ENCODE measurements at places on chromosomes 4 and X.

GRCh38 chrX:9362363-9362928, 102.4 kb upstream of the TBL1X start:
- no peak for DNase-seq

DNA sequence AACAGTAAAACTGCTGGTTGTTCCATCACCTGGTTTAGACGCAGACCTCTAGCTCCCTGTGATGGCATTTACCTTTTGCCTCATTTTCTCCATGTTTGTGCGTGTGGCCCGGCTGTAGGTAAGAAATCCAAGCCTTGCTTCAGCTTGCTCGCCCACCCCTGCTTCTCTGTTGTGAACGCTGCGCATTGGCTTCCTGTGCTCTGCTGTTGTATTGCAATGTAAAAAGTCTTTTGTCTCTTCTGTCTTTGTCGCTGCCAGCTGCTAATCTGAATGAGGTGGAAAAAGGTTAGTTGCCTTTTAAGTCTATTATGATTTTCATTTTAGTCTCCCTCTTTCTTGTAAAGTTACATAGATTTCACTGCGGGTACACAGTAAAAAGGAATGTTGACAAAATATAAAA, 127.3 kb upstream of the PACRGL start:
- DNase-seq: no peak

GRCh38 chrX:29662101-29662500, 553.3 kb upstream of the MAGEB2 start:
- no peak for DNase-seq

GRCh38 chr4:6430927-6431326, 41.5 kb downstream of the PPP2R2C start:
- no peak for DNase-seq

GRCh38 chrX:77527233-77528001, 80.2 kb downstream of the FGF16 start:
- DNase-seq: no peak

DNA sequence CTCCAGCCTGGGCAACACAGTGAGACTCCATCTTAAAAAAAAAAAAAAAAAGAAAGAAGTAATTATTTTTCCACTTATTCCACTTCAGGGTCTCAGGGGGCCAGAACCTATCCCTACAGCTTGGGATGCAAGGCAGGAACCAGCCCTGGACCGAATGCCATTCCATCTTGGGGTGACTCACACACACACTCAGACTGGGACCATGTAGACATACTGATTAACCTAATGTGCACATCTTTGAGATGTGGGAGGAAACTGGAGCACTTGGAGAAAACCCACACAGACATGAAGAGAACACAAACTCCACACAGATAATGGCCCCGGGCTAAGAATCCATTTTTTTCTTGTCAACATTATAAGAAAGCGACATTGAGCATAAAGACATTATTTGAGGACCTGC, 132.5 kb downstream of the PTTG2 start:
- DNase-seq: no peak

GRCh38 chr4:7890635-7891393, 48.8 kb downstream of the AFAP1 start:
- no peak for DNase-seq

GRCh38 chrX:153538424-153538823, 21.0 kb downstream of the ATP2B3 start:
- DNase-seq: no peak

GRCh38 chr4:148881860-148882643, 439.8 kb upstream of the NR3C2 start:
- DNase-seq: no peak

DNA sequence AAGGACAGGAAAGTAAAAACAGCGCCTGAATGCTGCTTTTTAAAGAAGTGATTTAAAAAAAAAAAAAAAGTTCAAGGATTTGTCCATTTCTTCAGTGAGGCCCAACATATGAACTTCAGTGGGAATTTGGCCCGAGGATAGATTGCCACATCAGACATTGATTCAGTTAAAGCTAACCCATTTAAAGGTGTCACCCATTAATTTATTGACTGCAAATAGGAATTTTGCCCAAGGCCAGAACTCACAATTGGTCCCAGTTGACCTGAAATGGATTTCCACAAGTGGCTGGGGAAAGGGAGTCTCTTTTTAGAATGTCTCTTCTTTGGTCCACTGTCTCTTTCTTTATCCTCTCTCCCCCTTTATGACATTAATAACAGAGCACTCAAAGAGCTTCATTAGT, 86.5 kb upstream of the RPL34 start:
- DNase-seq: no peak

- no peak for DNase-seq
These were observed 1.2 kb downstream of the KLKB1 start for GRCh38 chr4:186228514-186228894.

DNA sequence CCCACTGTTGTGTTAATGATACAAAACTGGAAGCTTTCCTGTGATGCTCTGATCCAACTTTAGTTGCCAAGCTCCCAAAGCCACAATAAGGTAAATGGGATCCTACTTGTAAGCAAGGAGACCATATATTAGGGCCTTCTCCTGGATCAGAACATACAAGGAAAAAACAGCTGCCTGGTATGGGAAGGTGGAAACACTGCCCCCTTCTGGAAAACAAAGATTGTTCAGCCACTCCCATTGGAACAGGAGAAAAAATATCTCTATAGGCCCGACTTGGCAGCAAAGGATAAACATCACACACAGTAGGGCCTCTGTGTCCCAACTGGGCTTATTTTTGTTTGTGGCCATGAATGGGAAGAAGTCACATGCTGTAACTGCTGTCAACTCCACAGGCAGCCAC, 166.5 kb downstream of the TBX22 start:
- DNase-seq: no peak

GRCh38 chrX:317424-318067, 1.1 kb downstream of the GTPBP6 start:
- DNase-seq: peak; percentile 54

DNA sequence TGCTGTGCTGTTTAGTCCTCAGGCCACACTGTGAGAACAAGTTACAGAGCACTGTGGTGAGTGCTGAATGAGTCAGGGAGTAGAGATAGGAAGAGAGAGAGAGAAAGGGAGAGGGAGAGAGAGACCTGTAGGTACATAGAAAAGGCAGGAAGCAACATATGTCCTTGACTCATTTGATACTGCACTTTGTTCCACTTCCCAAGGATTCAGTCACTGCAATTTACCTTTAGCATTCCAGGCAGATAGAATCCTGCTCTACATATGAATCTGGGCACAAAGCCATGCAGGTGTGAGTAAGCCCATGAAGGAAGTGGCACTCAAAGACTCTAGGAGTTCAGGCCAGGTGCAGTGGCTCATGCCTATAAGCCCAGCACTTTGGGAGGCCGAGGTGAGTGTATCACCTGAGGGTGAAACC, 1.0 kb upstream of the DAPP1 start:
- no peak for DNase-seq

- no peak for DNase-seq
These were observed 1794.0 kb downstream of the STIM2 start for GRCh38 chr4:28654618-28655017.

GRCh38 chr4:62835631-62836030, 1573.6 kb downstream of the TECRL start:
- no peak for DNase-seq

- DNase-seq: no peak
These were observed 1.7 kb downstream of the NKX3-2 start for GRCh38 chr4:13542577-13543031.

DNA sequence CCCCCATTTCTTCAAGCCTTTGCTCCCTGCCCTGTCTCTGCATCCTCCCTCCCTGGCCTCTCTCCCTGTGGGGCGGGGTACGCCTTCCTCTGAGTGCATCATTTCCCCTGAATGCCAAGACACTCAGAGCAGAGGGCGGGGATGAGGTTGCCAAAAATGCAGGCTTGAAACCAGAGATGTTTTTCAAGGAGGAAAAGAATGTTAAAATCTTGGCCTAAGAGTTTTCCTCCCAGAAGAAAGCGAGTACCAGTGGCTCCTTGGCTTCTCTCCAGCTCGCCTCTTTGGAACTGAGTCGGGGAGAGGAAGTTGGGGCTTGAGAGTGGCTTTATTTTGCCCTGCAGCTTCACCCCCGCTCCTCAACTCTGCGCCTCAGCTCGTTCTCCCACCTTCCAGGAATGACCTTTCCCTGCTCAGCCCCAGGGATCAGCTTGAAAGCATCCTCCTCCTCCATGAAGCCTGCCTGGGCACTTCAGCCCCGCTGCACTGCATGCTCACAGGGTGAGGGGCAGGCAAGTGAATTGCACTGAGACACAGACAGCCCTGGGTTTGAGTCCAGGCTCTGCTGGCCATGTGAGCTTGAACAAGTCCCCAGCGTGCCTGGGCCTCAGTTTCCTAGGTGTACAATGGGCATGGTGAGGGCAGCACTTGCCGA, 57.5 kb upstream of the SORCS2 start:
- no peak for DNase-seq

GRCh38 chr4:87911252-87911774, 64.2 kb upstream of the SPP1 start:
- DNase-seq: no peak

DNA sequence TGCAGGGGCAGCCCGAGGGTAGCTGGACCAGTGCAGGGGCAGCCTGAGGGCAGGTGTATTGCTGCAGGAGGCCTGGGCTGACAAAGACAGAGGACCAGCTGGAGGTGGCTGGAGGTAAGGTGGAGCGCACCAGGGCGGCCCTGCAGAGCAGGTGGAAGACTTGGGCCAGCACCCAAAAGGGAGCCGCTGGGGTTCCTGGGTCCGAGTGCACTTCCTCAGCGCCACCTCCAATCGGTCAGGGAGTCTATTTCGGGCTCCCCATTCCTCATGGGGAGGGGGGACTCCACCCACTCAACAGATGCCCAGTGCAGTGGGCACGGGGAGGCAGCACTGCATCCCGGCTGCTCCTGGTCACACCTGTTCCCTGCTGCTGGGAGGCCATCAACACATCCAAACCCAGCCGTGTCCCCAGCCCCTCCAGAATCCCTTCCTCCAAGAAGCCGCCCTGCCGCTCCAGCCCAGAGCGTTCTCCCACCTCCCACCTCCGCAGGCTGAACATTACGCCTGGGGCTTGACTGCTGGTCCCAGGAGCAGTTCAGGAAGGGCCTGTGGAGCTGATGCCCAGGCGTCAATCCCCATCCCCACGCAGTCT, 1.5 kb downstream of the LRPAP1 start:
- DNase-seq: no peak

GRCh38 chr4:112735474-112735951, 98.6 kb downstream of the LARP7 start:
- DNase-seq: no peak

DNA sequence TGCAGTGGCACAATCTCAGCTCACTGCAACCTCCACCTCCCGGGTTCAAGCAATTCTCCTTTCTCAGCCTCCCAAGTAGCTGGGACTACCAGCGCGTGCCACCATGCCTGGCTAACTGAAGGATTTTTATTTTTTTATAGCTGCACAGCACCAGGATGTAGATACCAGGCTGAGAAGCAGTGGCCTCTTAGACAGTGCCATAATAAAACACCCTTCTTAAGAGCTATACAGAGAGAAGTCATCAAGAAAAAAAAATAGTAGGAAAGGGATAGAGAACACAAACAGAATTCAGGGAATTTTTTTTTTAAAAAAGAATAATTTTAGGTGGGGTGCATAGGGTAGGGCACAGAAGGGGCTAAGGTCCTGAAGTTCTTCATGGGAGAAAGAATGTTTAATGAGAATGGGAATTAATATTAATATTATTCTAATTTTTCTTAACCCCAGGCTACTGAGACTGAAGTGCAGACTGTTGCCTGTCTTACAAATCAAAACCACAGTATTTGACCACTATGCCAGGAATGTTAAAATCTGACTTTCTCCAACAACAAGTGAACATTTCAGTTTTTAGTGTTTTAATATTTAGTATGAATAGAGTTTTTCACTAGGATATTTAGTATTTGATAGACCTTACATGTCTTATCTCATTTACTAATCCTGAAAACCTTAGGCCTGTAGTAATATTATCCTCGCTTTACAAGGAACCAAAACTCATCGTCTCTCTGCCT, 146.7 kb downstream of the KCNIP4 start:
- DNase-seq: no peak

DNA sequence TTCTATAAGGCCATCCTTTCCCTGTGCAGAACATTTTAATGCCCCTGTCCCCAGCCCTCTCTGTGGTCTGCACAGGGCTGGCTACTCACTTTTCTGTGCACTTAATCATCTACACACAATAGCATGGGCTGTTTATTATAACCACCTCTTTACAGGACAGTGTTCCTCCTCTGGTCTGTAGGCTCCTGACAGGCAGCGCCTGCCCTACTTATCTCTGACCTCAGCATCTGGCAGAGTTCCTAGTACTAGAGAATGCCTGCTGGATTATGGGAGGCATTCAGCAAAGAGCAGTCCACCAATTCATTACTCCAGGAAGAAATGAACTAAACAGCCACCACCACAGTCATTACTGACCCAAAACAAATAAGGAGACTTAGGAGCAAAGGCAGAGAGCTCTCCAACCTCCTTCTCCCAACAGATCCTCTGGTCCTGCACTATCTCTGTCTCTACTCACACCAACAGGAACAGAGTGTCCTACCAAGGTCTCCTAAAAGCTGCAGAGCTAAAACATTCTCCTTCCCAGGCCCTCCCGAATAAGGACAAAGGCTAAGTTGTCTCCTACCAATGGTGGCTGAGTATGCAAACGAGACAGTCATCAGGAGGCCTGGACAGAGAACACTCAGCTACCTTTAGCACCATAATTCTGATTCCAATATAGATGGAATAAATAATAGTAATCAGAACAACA, 279.2 kb downstream of the QDPR start:
- no peak for DNase-seq

DNA sequence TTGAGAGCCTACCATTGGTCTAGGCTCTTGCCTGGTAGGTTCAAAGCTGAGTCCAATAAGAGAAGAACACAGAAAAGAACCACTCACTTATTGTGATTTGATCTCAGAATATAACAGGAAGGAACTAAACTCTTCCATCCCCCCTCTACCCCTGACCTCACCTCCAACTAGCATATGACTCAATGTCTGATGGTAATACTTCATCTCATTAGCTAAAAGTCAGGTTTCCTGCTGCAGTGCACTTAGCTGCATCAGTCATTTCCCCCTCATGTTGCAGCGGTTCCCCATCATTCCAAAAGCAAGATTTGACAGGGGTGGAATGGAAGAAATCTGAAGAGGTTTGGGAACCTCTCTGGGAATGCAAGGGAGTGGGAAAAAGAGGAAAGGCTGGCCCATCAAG, 289.5 kb downstream of the SMARCA1 start:
- DNase-seq: no peak

DNA sequence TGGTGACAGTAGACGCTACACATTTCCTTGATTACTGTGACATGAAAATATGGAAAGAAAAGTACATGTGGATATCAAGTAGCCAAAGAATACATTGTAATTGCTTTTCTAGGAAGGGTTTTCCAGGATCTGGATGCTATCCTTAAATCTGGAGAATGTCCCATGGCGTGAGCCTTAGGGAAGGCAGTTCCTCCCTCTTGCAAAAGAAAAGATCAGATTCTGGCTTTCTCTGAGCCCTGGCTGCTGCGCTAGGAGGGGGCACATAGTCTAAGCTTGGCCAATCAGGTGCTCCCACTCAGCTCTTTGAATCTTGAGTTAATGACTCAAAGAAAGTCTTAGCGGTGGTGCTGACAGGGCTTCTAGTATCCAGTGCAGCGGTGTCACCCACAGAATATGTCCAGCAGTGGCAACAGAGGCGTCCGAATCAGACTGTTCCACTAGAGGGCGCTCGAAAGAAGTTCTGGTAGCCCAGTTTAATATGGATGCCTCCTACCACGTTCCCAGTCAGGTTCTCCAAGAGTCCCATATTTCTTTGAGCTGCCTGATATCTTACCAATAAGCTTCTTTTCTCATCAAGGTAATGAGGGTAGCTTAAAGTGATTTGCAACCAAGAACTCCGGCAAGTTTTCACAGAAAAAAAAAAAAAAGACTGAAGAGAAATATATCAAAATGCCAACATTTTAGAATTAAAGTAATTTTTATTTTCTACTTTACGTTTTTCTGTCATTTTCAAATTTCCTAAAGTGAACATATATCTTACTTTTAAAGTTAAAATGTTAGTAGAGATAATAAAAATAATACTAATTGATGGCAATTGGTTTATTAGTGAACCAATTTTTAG, 213.4 kb upstream of the S100G start:
- peak; percentile 60 for DNase-seq

Measured in omental fat pad (tissue), 4 donors.